ENCODE measurements at places on chromosomes 12 and 14. TPM values are rescaled to one million over a fixed set of nuclear protein-coding genes. Genes with fewer than 3 reads are reported as not detected.

Gene KRT86
- total RNA-seq = 1.6 TPM

Gene TAS2R20
- total RNA-seq = 0.46 TPM

Gene MYL2
- total RNA-seq = 1.4 TPM

Gene PIK3C2G
- not detected for total RNA-seq

Gene TPH2
- not detected for total RNA-seq

Gene KIF5A
- 0.36 TPM for total RNA-seq

Gene UTP20
- total RNA-seq = 23.2 TPM

Gene ADAM21
- 0.41 TPM for total RNA-seq

Gene GARIN6
- not detected for total RNA-seq

Gene DNAH10
- total RNA-seq = 0.09 TPM

Gene POTEM
- not detected for total RNA-seq

Gene TAC3
- total RNA-seq = not detected

Gene DDHD1
- 8.5 TPM for total RNA-seq

Gene PLEKHH1
- 5.0 TPM for total RNA-seq

Gene RASAL1
- total RNA-seq = not detected

Gene DIO2
- total RNA-seq = 40.5 TPM

Gene ABCC9
- total RNA-seq = 0.02 TPM

Gene KCNMB4
- total RNA-seq = 1.1 TPM

Gene GPR132
- total RNA-seq = 0.19 TPM

Gene SCARB1
- total RNA-seq = 27.3 TPM
